Right lung (tissue), 10 donors: ENCODE measurements at places on chromosomes 2 and 18. TPM values are rescaled to one million over a fixed set of nuclear protein-coding genes. Genes with fewer than 3 reads are reported as not detected.

Gene DPP4
- 56.4 TPM for polyA plus RNA-seq

Gene CPLX4
- polyA plus RNA-seq, result not detected

GRCh38 chr2:147525819-147526489, 318.9 kb upstream of the ACVR2A start:
- DNase-seq, result peak; percentile 20

DNA sequence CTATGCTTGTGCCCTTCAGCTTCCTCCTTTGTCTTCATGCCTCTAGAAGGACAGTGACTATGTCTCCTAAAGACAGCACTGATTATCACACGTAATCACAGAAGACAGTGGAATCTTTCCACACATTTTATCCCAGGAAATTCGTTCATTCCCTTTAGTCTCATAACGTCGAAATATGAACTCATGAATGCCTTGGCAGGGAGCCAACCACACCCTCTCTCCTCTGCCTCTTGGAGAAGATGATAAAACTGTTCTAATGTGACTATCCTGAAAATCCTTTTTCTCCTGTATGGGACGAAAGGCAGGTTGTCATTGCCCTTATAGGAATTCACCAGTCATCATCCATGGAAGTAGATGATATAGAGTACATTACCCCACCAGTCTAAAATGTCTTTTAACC, 726.6 kb upstream of the FANCL start:
- DNase-seq, result no peak

GRCh38 chr2:2234398-2235195, 96.5 kb downstream of the MYT1L start:
- no peak for DNase-seq
